Putamen (tissue), 1 donor: ENCODE measurements at places on chromosomes 6 and 20.

- no peak for DNase-seq
Observed at GRCh38 chr20:47748823-47749222, 36.5 kb downstream of the SULF2 start.

DNA sequence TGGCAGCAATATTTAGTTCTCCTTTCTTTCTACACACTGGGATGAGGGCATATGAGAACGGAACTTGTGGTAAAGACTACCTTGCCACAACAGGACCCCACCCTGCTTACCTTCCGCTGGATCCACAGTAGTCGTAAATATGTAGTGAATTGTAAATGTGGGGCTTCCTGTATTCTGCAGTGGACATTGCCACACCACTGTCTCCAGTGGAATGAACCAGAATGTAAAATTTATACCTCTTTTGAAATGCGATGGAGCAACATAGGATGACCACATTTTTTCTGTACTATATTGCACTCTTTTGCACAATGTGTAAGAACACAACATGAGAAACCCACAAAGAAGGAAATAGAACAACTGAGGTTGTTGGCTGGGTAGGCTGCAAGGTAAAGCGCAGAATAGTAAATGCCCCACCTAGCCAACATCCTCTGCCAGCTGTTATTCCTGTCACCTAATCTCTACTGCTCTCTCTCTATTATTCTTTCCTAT lies 16.1 kb upstream of the RIPOR2 start:
- DNase-seq, result no peak

DNA sequence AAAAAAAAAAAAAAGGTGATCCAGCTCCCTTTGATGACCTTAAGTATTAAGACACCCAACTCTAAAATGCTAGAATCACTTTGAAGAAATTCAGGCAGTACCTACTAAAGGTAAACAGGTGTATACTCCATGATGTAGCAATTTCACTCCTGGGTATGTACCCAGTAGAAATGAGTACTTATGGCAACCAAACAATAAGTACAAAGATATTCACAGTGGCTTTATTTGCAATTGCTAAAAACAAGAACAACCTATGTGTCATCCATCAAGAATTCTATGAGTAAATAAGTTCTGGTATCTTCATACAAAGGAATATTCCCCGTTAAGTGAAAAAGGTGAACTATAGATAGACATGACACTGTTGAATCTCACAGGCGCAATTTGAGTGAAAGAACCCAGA lies 29.4 kb downstream of the MDGA1 start:
- no peak for DNase-seq

- DNase-seq, result no peak
Observed at GRCh38 chr6:17505767-17506280, 94.3 kb upstream of the FAM8A1 start.

- DNase-seq, result no peak
Observed at GRCh38 chr6:2117447-2117846, 128.0 kb downstream of the GMDS start.

- no peak for DNase-seq
Observed at GRCh38 chr20:210809-211502, 16.1 kb upstream of the DEFB129 start.

GRCh38 chr6:51842804-51843378 lies 244.5 kb downstream of the PKHD1 start:
- DNase-seq, result no peak

- no peak for DNase-seq
Observed at GRCh38 chr20:54184071-54184470, 10.3 kb upstream of the CYP24A1 start.

DNA sequence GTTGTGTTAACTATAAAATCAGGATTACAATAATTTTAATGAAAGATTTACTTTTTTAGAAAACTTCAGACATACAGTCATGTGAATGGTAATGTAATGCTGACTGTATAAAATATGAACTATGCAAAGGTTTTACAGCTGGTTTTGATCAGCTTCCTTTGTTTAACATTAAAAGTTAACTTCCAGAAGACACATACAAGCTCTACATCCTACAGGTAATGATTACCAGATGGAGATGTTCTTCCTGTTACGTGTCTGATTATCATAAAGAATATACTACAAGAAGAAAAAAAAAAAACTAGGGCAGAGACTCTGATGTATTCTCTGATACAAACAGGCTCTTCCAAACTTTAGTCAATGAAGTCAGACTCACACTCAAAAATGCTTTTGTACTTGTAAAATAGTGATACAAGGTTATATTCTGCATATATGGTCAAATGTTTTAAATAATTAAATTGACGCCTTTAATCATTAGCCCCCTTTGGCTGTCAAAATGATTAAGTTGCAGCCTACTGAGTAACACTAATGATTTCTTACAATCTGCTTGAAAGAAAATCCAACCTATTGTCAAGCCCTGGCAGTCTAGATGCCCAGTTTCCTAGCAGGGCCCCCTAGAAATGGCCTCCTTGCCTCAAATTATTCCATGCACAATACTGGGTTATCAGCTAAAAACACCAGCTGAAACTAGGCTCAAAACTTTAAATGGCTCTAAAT lies 251.8 kb upstream of the RUNX2 start:
- no peak for DNase-seq

- DNase-seq, result no peak
Observed at GRCh38 chr6:68013780-68014515, 621.1 kb upstream of the ADGRB3 start.

- no peak for DNase-seq
Observed at GRCh38 chr6:42131531-42131930, 10.9 kb downstream of the C6orf132 start.

DNA sequence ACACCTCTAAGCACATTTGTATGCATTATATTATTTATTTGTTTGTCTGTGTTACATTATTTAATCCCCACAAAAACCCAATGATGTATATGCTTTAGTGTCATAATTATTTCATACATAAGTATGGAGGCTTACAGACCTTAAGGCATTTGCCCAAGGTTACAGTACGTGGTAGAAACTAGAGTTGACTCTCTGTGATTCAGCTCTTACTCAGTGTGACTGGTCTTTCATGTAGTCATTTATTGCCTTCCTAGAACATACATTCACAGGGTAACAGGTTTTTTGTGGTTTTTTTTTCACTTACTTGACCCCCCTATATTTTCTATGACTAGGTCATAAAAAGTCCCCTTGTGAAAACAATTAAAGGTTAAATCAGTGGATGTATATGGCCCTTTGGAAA lies 566.8 kb downstream of the TFAP2A start:
- no peak for DNase-seq

DNA sequence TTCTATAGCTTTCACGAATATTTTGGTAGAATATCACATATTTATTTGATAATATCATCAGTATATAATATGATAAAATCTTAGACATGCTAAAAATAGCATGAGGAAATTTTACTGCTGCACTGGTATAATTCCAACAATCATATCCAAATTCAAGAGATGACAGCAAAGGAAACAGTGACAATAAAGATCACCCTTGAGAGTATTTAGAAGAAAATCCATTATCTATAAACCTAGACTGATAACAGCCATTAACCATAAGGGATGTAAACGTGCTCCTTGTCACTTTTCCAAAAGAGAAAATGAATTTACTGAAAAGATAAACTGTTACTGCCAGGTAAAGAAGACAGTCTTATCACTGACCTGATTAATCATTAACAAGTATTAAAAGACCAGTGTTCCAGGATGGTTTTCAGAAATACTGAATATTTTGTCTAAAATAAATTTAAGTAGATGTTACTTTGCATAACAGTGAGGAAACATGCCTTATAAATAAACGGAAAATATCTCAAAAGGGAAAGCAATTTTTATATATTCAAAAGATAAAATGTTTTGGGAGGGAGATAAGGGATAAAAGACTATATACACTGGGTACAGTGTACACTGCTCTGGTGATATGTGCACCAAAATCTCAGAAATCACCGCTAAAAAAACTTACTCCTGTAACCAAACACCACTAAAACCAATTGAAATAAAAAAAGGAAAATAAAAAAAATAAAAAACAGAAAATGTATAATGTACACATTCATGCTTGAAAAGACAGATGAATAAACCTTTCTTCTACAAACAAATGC lies 1704.7 kb downstream of the HACE1 start:
- DNase-seq, result no peak

- no peak for DNase-seq
Observed at GRCh38 chr20:44496976-44497375, 21.3 kb downstream of the TTPAL start.

DNA sequence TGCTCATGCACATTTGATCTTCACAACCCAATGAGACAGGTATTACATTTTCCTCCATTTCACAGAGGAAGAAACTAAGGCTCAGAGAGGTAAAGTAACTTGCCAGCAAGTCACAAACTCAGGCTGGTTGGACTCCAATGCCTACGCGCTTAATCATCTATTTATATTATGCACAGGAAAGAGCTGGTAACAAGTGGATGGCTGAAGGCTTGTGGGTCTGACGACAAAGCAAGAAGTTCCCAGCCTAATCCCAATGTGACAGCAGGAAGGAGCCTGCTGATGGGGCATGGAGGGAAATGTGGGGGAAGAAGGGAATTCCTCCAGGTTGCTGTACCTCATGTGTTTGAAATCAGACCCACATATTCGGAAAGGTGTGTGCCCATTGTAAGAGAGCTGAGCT lies 3.9 kb downstream of the CDH22 start:
- no peak for DNase-seq

DNA sequence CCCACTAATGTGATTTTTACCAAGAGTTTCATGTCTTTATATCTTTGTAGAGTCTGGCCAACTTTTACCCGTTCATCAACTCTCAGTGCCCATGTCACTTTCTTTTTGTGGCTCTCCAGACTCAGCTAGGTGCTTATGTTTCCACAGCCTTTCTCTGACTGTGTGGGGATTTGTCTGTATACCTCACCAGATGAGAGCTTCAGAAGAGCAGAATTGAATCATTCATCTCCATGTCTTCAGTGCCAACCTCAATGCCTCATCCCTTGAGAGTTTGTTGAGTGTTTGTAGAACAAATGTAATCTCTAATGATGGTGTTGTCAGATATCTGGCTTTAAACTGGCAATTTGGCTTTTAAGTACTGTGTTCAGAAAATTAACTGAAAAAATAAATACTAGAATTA lies 16.8 kb upstream of the CCN2 start:
- DNase-seq, result no peak

DNA sequence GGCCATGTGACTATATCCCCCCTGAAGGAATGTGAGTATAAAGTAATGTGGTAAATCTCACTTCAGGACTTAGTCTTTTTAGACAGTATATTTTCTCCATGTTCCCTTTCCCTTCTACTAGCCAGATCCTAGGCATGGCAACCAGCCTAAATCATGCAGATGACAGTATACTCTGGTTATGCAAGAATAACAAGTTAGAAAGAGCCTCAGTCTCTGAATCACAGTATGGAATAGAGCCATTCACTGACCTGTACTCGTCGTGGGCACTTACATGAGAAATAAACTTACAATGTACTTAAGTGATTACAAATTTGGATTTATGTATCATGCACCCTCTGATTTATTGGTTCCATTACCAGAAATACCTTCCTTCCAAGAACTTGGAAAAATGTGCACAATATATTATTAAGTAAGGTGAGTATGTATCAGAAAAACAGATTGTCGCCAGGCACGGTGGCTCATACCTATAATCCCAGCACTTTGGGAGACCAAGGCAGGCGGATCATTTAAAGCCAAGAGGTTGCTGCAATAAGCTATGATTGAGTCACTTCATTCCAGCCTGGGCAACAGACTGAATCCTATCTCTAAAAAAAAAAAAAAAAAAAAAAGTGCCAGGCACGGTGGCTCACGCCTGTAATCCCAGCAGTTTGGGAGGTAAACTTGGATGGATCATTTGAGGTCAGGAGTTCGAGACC lies 25.1 kb upstream of the FAM8A1 start:
- DNase-seq, result no peak

- no peak for DNase-seq
Observed at GRCh38 chr6:155383913-155384312, 69.6 kb upstream of the TFB1M start.

GRCh38 chr6:91575032-91575431 lies 988.2 kb upstream of the MAP3K7 start:
- no peak for DNase-seq

GRCh38 chr6:93293872-93294271 lies 125.5 kb downstream of the EPHA7 start:
- no peak for DNase-seq

DNA sequence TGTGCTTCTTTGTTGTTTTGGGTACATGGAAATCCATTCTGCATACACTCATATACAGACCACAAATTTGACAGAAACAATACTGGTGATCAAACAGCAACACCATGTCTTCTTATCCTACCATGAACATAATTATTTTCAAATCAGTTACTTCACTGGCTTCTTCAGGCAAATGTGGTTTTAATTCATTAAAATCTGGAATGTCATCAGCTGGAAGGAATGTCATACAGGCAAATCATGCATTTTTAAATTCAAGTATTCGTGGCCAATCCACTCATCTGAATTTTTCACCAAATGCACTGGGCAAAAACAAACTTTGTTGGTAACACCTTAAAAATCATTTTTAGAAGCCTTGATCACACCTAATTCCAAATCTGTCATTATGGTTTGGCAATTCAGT lies 59.3 kb downstream of the KIF6 start:
- no peak for DNase-seq

DNA sequence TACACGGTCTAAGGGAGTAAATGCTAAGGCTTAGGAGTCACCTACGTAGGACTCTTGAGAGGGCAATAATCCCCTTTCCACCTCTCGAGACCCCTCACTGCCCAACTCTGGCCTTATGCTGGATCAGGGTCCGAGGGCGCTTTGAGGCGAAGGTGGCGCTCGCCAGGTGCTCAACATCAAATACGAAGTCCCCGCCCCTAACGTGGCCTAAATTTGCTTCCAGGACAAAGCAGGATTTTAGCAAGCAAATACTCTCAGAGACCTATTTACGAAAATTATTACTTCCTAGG lies 406 bp upstream of the TRIM26 start:
- DNase-seq, result no peak
